ENCODE measurements at places on chromosomes 4 and X.

DNA sequence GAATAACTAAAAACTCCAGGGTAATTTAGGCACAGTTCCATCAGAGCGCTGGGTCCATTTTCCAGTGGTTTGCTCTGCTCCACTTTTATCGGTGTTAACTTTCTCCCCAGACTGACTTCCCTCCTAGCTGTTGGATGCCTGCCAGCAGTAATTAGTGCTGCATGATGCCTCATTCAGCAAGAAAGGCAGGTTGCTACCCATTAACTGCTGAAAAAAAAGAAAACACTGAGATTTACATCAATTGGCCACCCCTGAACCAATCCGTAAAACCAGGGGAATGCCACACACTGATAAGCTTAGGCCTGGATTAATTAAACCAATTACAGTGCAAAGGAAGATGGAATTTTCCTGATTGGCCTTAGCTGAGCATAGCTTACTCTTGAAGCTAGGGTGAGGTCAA is 182.4 kb upstream of the CXXC4 start:
- no peaks in the 10 kb centered on the region for H3K27me3 ChIP-seq
- H3K36me3 ChIP-seq = no peaks in the 10 kb centered on the region
- DNase-seq = no peak
- H3K27ac ChIP-seq = no peak overlapping the region
- no peak overlapping the region for H3K4me3 ChIP-seq
- no peaks in the 10 kb centered on the region for H3K4me1 ChIP-seq

DNA sequence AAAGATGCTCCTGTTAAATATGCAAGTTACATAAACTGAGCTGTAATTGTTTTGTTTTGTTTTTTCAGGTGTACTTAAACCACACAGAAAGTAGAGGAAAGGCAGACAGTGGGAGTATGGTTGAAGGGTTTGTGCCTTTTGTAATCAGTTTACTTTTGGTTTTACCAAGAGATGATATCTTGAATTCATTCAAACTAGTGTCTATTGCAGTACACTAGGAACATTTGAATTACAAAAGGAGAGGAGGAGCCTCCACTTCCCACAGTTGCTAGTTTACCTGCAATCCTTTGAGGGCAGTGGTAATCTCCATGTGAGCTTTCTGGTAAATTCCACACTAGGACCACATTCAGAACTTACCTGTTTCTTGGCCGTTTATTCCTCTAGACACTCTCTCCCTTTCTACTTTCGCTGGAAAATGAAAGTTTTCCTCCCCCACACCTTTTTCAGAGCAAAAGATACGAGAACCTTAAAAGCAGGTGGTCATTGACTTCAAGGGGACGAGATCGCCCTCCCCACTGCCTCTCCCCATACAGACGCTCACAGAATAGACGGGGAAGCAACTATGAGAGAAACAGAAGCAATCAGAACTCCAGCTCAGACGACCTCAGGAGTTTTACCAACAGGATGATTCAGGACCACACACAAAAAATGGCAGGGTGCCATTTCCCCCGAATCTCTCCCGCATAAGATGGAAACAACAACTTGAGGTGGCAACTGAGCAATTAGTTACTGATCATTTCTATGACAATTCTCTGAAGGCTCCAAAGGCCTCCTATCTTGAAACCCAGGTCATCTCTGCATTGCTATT is 3.3 kb downstream of the RBM47 start:
- H3K36me3 ChIP-seq = no peaks in the 10 kb centered on the region
- no peak for DNase-seq
- peaks cover 19% of the 10 kb centered on the region for H3K4me1 ChIP-seq
- H3K27me3 ChIP-seq = no peaks in the 10 kb centered on the region
- H3K27ac ChIP-seq = peak overlapping the region; percentile 43
- H3K4me3 ChIP-seq = peak overlapping the region; percentile 37

DNA sequence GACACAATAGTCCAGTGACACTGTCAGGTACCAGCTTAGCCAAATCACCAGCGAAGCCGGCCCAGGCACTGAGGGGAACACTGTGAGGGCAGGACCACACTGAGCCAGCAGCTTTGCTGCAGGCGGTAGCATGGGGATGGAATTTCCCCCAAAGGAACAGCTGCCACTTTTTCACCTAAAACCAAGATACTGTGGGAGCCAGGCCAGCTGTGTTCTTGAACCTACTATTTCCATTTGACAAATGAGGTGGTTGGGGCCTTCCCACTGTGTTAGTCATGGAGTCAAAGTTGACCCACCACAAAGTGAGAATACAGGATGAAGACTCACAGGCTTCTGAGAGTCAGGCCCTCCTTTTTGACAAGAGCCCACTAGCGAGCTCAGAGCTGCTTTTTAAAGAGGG is 70.7 kb upstream of the SH3RF1 start:
- no peaks in the 10 kb centered on the region for H3K36me3 ChIP-seq
- no peaks in the 10 kb centered on the region for H3K4me1 ChIP-seq
- no peak overlapping the region for H3K27ac ChIP-seq

- no peak for DNase-seq
- no peaks in the 10 kb centered on the region for H3K4me1 ChIP-seq
- H3K27ac ChIP-seq = no peak overlapping the region
- H3K27me3 ChIP-seq = no peaks in the 10 kb centered on the region
- no peaks in the 10 kb centered on the region for H3K36me3 ChIP-seq
- H3K4me3 ChIP-seq = no peak overlapping the region
These were observed 557.8 kb downstream of the TECRL start for GRCh38 chr4:63851496-63851895.

DNA sequence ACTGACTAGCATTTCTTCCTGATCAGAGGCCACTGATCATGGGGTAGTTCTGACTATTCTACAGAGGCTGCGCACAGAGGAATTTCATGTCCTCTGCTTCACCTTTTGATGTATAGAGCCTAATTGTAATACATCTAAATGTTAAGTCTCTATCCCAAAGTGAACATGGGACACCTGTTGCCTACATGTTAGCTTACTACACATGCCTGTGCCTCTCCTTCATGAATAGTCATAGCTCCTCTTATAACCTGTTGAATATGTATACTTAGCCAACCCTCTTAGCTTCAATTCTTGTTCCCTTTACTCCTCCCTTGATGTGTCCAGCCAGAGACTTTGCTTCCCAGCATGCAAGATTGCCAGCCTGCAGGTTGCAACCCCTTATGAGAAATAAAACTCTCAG is 9.6 kb upstream of the THOC2 start:
- H3K36me3 ChIP-seq = no peaks in the 10 kb centered on the region
- no peaks in the 10 kb centered on the region for H3K4me1 ChIP-seq
- DNase-seq = no peak
- H3K4me3 ChIP-seq = no peak overlapping the region

DNA sequence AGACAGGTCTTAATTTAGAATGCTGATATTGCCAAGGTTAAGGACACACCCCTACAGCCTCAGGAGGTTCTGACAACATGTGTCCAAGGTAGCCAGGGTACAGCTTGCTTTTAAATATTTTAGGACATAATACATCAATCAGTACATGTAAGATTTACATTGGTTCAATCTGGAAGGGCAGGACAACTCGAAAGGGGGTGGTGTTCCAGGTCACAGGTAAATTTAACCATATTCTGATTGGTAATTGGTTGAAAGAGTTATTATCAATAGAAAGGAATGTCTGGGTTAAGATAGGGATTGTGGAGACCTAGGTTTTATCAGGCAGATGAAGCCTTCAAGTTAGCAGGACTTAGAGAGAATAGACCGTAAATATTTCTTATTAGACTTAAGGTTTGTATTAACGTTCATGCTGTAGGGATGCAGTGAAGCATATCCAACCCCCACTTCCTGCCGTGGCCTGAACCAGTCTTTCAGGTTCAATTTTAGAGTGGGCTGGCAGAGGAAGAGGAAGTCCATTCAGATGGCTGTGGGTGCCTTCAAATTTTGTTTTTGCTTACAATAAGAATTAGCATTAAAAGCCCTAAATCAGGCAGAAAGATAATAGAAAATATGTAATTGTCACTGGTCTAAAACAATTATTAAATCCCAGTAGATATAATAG is 136.5 kb upstream of the GALNTL6 start:
- no peaks in the 10 kb centered on the region for H3K27me3 ChIP-seq
- no peak overlapping the region for H3K4me3 ChIP-seq
- H3K27ac ChIP-seq = no peak overlapping the region
- no peaks in the 10 kb centered on the region for H3K36me3 ChIP-seq
- DNase-seq = no peak

DNA sequence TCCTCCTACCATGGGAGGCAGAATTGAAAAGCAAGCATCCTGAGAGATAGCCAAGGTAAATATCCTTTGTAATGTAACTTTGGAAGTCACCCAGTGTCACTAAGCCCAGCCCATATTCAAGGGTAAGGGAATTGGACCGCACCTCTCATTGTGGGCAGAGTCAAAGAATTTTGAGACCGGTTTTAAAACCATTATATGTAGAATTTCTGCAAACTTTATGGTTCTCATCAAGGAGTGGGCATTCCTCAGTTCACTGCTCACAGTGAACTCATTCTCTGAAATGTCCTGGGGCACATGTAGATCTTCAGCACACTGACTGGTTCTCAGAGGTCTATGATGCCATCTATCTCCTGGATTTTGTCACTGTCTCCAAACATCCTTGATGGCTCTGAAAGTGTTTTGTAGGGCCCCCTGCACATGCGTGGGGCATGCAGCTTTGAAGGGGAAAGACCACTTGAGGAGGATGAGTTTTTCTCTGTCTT is 35.3 kb upstream of the CHRNA9 start:
- H3K27ac ChIP-seq = no peak overlapping the region
- no peaks in the 10 kb centered on the region for H3K36me3 ChIP-seq
- no peak for DNase-seq
- H3K4me3 ChIP-seq = no peak overlapping the region
- H3K27me3 ChIP-seq = no peaks in the 10 kb centered on the region

DNA sequence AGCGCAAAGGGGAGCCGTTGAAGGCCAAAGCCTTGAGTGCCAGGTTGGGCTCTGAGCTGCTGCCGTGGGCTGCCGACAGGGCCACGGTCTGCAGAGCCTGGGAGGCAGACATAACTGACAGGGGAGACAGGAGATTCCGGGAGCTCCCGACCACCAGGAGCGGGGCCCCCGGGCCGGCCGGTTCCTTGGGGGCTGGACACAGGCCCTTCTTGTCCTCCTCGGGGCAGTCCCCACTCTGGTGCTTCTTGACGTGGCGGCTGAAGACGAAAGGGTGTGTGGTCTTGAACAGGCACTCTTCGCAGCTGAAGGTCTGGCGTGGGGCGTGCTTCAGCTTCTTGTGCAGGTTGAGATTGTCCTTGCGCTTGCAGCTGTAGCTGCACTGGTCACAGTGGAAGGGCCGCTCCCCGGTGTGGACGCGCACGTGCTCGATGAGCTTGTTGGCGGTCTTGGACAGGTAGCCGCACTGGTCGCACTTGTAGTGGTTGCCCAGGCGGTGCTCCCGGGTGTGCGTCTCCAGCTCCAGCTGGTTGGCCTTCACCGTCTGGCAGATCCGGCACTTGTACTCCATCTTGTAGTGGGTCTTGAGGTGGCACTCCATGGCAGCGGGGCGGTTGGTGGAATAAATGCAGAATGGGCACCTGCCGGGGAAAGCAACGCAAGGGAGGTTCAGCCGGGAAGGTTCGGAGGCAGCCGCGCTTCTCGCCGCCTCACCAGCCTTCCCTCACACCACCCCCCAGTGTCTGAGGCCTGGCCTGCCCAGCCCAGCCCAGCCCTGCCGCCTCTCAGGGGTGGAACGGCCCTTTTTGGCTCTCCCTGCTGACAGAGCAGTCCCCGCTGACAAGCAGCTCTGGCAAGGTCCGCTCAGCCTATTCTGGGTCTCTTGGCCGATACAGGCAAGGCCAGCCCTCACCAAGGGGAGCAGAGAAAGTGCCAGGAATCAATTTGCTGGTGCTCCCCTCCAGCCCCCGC is 81.3 kb downstream of the C4orf51 start:
- no peaks in the 10 kb centered on the region for H3K27me3 ChIP-seq
- DNase-seq = no peak
- no peak overlapping the region for H3K4me3 ChIP-seq
- H3K36me3 ChIP-seq = no peaks in the 10 kb centered on the region

GRCh38 chr4:37477126-37477525 is 209.1 kb downstream of the RELL1 start:
- H3K27me3 ChIP-seq = no peaks in the 10 kb centered on the region
- no peak for DNase-seq
- H3K36me3 ChIP-seq = no peaks in the 10 kb centered on the region
- H3K4me3 ChIP-seq = no peak overlapping the region

DNA sequence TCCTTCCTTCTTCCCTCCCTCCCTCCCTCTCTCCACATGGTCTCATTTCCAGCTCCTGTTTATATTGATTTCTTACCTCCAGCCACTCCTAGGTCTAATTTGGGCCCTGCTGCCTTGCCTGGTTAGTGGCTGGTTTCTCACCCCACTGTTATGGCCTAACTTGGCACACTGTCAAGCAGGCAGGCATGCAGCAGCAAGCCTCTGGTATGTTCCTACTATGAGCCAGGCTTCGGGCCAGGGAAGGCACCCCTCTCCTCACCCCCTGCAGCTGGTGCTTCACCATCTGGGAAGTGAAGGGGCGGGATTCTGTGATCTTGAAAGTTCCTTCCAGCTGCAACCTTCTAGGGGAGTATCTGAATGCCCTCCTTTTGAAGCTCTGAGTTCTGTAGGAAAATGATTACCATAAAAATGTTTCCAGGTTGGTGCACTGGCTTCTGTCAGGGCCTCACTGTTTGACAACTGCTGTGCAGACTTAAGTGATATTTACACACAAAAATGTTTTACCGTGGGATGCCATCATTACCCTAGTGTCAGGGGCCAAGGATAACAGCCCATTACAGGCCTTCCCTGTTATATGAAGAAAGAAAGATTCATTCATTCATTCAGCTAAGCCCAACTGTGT is 10.1 kb upstream of the VMA21 start:
- no peaks in the 10 kb centered on the region for H3K36me3 ChIP-seq
- H3K27me3 ChIP-seq = no peaks in the 10 kb centered on the region
- H3K4me3 ChIP-seq = no peak overlapping the region
- H3K27ac ChIP-seq = no peak overlapping the region
- DNase-seq = no peak

GRCh38 chr4:146062340-146062739 is 113.2 kb upstream of the LSM6 start:
- no peaks in the 10 kb centered on the region for H3K4me1 ChIP-seq
- no peak overlapping the region for H3K27ac ChIP-seq
- H3K4me3 ChIP-seq = no peak overlapping the region
- no peaks in the 10 kb centered on the region for H3K36me3 ChIP-seq

DNA sequence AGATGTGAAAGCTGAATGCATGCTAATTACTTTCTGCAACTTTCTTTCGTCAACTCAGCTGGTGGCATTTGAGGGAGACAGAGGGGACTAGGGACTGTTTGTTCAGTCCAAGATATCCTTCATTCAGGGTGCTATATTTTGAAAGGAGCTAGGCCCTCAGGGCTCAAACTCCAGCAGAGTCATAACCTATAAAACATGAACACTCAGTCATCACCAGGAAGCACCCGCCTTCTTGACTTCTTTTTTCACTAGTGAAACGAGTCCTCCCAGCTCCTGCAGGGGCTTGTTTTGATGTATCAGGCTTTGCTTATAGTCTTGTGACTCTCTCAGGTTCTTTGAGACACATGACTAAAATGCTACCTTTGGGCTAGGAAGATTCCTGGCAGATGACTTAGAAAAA is 230.6 kb downstream of the PCDH7 start:
- no peaks in the 10 kb centered on the region for H3K4me1 ChIP-seq
- no peak for DNase-seq
- no peaks in the 10 kb centered on the region for H3K27me3 ChIP-seq
- H3K4me3 ChIP-seq = no peak overlapping the region

- H3K27ac ChIP-seq = no peak overlapping the region
- no peaks in the 10 kb centered on the region for H3K36me3 ChIP-seq
- no peak for DNase-seq
- no peaks in the 10 kb centered on the region for H3K4me1 ChIP-seq
- no peak overlapping the region for H3K4me3 ChIP-seq
- H3K27me3 ChIP-seq = no peaks in the 10 kb centered on the region
These were observed 160.1 kb upstream of the NDST3 start for GRCh38 chr4:117874216-117874615.

Data from liver (tissue), 10 donors.